ENCODE measurements at places on chromosomes 11 and 22.

DNA sequence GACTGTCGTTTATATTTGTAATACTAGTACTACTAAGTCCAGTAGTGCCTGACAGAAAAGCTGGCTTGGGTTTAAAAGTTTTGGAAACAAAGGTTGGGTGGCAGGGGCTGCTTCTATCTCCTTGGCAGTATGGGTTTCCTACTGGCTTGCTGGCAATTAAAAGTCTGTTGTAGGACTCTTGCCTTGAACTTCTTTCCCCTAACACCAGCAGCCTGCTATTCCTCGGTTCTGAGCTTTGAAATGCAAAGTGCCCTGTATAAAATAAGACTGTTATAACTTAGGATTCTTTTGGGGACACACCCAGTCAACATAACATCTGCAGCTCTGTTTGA lies 1.3 kb downstream of the RNF169 start:
- DNase-seq: no peak

DNA sequence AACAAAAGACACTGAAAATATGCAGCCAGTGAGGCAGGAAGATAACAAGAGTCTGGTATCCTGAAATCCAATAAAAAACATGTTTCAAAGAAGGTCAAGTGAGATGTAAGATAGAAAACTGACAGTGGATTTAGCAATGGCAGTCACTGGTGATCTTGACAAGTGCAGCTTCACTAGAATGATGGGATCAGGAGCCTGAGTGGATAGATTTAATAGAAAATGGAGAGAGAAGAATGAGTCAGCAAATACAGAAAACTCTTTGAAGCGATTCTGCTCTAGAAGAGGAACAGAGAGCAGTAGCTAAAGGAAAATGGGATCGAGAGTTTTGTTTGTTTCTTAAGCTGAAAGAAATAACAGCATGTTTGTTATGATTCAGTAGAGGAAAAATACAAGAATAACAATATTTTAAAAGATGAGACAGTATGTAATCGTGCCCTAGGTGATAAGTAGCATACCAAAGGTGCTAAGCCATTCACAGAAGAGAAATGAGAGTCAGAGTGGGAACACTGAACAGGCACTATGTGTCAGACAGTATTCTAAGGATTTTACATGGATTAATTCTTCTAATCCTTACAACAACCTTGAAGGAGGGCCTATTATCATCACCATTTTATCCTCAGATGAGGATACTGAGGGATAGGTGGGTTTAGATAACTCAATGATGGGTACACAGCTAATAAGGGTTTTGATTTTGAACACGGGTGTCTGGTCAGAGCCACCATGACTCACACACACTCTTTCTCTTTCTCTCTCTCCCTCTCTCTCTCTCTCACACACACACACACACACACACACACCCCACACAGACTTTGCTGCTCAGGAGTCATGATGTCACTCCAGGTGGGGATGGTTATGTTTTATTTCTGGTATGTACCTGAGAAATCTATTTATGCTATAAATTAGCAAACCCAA lies 36.3 kb downstream of the MRE11 start:
- no peak for DNase-seq

DNA sequence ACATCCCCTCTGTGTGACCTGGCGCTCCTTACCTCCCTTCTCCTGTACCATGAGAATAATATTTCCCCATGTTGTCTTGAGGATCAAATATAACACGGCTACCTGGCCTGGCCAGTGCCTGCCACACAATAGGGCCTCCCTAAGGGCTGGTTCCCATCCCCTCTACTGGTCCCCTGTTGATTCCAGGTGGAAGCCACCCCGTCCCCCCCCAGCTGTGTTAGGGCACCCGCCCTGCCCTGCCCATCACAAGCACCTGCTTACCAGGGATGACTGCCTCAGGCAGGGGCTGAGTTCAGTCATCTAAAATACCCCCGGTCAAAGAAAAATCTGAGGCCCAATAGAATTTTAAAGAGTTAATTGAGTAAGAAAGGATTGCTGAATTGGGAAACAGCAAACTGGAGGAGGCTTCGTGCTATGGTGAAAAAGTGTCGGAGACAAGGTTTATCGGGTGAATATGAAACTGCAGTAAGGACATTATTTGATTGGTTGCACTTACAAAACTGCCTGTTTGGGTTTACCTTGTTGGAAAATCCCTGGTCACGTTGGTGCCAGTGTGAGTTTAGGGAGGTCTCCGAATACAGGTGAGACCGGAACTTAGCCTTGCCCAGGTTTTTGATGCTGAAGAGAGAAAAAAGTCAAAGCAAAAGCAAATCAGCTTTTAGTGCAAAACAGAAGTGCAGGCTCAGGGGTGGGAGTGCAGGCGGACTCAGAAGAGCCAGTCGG lies 5.2 kb downstream of the APOL1 start:
- no peak for DNase-seq

GRCh38 chr11:92224054-92224406 lies 588 bp upstream of the FAT3 start:
- no peak for DNase-seq

DNA sequence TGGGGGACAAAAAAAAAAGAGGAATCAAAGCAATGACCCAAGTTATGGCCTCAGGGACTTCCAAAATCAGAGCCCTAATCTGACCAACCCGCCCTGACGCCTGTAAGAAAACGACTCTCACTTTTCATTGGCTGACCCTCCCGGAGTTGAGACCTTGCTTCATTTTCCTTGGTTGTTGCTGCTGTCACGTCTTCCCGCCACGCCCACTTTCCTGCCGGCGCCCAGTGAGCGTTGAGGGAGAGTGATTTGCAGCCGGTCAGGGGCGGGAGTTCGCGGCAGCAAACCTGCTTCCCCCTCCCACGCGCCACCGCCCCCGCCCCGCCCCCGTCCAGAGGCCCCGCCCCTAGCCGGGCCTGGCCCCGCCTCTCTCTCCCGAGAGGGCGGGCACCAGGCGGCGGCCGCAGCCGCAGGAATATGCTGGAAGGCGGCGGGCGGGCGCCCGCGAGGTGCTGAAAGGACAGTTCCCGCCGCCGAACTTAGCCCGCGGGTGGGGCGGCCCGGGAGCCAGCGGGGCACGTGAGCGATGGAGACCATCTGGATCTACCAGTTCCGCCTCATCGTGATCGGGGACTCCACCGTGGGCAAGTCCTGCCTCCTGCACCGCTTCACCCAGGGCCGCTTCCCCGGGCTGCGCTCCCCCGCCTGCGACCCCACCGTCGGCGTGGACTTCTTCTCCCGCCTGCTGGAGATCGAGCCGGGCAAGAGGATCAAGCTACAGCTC lies at the start of gene RAB39A:
Gene RAB39A (plus strand): TSS at position 403 of the 721 bp plus-strand sequence. CDS start 121 bp downstream, at position 524.
- no peak for DNase-seq

GRCh38 chr22:50489363-50490243 lies 2.9 kb downstream of the MIOX start:
- DNase-seq: no peak

GRCh38 chr22:20386972-20387371 lies 7.0 kb upstream of the ZNF74 start:
- no peak for DNase-seq

DNA sequence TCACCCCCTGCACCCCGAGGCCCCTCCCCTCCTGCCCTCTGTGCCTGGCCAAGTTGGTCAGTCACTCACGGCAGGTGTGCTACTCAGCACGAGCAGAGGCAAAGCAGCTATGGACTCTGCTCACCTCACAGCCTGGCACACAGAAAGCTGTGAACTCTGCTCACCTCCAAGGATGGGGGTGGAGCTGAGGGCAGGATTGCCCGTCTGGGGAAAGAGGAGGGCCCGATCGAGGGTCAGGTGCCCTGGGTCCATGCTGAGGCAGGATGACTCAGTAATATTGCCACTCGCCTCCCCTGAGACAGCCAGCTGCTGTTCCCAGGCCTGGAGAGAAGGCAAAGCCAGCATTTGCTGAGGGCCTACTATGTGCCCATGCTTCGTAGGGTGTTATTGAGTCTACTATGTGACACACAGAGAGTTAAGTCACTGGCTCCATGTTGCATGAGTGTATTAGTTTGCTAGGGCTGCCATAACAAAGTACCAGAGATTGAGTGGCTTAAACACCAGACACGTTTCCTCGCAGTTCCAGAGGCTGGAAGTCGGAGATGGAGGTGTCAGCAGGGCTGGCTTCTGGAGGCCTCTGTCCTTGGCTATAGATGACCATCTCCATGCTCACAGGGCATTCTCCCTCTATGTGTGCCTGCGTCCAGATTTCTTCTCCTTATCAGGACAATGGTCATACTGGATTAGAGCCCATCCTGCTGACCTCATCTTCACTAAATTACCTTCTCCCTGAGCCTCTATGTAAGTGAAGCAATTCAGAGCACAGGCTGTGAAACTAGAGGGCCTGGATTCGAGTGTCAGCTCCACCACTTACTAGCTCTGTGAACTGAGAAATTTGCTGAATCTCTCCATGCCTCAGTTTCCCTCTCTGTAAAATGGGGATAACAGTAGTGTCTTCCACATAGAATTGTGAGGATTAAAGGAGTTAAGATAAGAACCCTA lies 13.2 kb upstream of the TSKU start:
- DNase-seq: no peak

- DNase-seq: no peak
These were observed 73.2 kb downstream of the GGTLC2 start for GRCh38 chr22:22717664-22718063.

- no peak for DNase-seq
These were observed 103.3 kb upstream of the AKIP1 start for GRCh38 chr11:8807544-8808225.

DNA sequence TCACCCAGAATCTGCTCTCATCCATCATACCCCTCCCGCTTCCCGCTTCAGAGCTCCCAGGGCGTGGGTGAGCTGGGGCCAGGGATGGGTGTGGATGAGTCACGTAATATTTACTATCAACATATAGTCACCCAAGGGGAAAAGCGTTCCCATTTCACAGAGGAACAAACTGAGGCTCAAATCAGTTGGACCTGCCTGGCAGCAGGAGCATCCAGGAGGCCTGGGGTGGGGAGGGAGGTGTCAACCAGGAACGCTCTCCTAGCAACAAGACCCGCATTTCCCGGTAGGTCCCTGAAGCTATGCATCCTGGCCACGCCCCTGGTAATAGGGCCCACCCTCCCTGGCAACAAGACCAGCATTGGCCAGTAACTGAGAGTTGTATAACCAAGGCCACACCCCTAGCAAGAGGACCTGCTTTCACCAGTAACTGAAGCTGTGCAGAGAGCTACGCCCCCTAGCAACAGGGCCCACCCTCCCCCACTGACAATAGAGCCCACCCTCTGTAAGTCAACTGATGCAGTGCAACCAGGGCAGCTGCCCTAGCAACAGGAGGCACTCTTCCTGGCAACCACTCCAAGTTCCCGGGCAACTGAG lies 32.7 kb upstream of the TXNRD2 start:
- DNase-seq: no peak

DNA sequence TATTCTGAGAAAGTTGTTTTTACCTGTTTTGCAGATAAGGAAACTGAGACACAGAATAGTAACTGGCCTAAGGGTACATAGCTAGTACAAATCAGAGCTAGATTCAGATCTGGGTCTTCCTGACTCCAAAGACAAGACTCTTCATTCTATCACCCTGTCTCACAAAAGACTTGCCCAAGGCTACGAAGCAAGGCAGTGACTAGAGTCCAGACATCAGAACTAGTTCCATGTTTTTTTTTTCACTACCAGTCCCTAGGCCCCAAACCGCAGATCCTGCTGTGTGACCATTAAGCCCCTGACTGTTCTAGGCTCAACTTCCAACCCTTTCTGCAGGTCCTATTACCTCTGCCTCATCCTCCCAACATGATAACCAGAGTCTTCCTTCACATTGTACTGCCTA lies 1.5 kb downstream of the BACE1-AS start:
- DNase-seq: no peak

GRCh38 chr11:65918211-65919140 lies at the start of gene C11orf68:
C11orf68 (minus strand) TSS chr11:65919062; CDS start chr11:65919031, 31 bp downstream.
- no peak for DNase-seq

DNA sequence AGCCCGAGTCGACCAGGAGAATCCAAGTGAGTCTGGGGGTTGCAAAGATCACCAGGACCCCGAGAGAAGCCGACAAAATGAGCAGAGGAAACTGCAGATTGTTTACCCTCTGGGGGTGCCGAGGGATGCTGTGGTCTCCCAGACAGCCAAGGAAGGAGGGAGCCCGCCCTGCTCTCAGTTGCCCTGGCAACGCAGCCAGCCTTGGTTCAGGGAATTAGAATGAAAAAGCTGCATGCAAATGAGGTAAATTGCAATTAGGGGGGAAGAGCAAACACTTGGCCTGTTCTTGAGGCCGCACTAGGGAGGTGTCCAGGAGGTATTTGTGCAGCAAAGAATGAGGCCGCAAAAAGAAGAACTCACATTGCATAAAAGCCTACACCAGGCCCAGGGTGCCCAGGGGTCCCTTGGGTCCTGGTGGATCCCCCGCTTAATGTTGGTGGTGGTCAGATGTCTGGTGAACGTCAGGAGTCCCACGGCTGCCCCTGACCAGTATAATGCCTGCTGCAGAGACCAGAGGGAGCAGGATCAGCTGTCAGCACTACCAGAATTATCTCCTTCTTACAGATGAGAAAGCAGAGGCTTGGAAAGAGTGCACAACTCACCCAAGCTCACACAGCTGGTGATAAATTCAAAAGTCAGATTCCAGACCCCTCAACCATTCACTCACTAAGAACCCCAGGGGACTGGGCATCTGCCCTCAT lies 40.3 kb upstream of the ATXN10 start:
- DNase-seq: no peak

- no peak for DNase-seq
These were observed 9.2 kb upstream of the P2RY6 start for GRCh38 chr11:73262851-73263495.

DNA sequence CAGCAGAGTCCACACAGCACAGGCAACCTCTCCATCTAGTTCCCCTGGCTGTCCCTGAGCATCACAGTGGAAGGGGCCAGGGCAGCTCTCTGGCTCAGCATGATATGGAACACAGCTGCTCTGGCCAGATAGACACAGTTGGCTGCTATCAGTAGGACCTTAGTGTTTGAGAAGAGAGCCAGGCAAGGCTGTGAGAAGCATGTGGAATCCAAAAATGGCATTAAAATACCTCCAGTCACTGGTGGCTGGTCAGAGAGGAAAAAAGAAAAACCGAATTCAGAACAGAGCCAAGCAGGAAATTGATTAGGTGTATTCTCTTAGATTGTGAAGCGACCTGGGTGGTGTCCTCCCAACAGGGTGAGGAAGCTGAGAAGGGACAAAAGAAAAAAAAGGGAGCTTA lies 27.9 kb downstream of the SERPINH1 start:
- DNase-seq: no peak

DNA sequence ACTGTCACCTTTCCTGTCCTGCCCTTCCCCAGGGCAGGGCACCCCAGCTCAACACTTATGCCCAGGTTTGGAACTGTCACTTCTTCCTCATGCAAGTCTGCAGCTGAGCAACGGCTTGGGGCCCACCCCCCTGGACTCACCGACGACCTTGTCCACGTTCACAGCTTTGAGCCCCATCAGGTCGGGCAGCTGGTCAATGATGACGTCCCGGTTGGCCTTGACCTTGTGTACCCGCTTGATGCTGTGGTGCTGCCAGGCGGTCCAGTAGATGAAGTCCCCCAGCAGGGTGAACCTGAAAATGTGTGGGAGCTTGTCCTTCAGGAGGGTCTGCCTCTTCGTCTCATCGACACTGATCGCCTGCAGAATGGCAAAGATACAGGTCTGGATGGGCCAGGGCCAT lies 135.0 kb downstream of the CRYBB2 start:
- no peak for DNase-seq

DNA sequence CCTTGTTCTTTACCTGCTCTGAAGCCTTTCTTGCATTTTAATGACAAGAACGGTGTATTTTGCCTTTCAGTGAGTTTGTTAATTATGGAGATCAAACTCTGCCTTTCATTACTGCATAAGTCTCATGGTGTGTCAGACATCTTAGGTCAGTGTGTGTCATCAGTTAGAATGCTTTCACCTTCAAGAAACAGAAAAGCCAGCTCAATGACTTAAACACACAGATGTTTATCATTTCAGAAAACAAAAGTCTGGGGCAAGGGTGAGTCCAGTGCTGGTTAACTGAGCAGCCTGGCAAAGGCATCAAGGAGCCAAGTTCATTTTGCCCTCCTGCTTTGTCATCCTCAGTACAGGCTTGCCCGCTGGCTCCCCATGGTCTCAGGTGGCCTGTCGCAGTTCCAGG lies 54.5 kb downstream of the PACS1 start:
- no peak for DNase-seq
